Aorta (tissue), 5 donors: ENCODE measurements at places on chromosomes 2 and 18. TPM values are rescaled to one million over a fixed set of nuclear protein-coding genes. Genes with fewer than 3 reads are reported as not detected.
A peak's percentile ranks its signal among the peaks of the same experiment; 100 is the strongest.

Gene DSC1
- not detected for total RNA-seq

Gene AQP4
- not detected for total RNA-seq

Gene GDF7
- 15.9 TPM for total RNA-seq

Gene UGT1A5
- not detected for total RNA-seq

Gene WDR12
- total RNA-seq = 25.2 TPM

Gene CHRND
- total RNA-seq = not detected

Gene MRPL44
- 11.6 TPM for total RNA-seq

- DNase-seq = no peak
These were observed 259.3 kb downstream of the MEIS1 start for GRCh38 chr2:66694087-66694860.

DNA sequence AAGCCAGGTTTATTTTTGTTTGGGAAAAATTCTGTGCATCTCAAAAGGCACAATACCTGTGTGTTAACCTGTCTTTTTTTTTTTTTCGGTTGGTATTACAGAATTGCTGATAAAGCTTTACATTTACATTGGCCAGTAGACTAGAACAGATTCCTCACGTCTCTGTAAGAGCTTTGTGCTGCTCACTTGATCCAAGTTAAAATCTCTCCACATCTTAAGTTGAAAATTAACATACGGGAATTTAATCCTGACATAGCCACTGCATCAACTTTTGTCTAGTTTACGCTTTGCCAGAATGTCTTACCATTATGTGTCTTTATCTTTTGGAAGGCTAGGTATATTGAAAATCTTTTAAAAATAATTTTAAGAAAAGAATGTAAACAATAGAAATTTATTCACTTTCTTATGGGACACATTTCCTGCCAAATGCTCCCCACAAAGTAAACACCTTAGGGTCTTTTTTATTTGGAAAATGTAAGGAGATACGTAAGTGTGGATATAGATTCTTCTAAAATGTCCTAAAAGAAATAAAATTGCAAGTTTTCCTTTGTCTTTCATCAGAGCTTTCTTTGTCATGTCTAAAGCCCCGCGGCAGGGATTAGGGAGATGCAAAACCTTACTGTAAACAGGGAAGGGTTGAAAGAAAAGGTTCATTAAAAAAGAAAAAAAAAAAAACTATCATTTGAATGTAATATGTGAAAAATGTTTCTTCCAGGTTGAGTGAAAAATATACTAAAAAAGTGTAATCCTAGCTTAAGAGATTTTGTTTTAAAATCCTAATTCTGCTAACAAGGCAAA is 912.8 kb downstream of the NRXN1 start:
- no peak for DNase-seq

DNA sequence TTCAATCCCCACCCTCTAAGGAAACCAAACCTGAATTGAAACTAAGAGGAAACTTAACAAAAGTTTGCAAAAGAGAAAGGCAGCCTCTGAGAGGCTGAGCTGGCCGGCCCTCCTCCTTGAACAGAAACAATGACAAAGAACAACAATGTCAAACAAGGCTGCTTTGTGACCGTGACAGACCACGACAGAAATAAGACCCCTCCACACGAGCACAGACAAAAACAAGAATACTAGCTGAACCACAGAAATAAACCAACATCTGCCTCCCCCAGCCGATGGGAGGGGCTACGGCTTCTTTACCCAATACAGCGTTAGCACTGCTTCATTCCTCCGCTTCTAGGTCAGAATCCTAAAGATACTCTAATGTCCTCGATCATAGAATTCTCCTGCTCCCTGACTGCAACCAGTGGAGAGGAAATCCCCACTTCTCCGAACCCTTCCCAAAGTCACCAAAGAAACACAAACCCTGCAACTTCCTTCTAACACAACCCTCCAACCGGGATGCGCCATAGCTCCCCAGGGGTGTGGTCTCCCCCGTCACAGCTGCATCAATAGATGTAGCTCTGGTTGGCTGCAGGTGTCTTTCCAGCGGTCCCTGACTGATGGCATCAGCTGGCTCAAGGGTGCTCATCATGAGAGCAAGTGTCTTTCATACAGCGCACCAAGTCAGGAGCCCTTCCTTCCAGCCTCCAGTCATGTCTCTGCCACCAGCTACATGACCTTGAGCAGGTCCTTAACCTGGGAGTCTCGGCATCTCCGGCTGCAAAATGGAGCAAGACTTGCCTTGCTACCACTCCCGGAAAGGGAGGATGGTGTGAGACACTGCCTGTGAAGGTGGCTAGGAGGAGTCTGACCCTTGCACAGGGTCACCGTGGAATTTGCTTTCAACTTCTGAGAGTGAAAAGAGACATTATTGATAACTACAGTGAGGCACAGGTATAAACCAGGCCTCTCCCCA is 198.6 kb downstream of the HAUS1 start:
- no peak for DNase-seq

GRCh38 chr2:9803023-9803805 is 40.1 kb upstream of the TAF1B start:
- no peak for DNase-seq

DNA sequence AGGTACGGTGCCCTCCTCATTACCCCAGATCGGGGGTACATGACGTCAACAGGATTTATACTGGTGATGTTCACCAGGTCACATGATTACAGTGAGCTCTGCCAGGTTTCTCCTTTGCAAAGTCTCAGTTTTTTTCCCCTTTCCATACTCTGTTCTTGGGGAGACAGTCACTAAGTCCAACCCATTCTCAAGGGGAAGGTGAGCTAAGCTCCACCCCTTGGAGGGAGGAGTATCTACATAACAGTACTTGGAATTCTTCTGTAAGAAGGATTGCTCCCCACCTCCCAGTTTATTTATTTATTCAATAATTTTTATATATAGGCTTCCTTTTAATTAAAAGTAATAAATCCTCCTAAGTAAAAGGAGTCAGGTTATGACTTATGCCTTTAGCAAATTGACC is 34.1 kb upstream of the SOS1 start:
- no peak for DNase-seq

DNA sequence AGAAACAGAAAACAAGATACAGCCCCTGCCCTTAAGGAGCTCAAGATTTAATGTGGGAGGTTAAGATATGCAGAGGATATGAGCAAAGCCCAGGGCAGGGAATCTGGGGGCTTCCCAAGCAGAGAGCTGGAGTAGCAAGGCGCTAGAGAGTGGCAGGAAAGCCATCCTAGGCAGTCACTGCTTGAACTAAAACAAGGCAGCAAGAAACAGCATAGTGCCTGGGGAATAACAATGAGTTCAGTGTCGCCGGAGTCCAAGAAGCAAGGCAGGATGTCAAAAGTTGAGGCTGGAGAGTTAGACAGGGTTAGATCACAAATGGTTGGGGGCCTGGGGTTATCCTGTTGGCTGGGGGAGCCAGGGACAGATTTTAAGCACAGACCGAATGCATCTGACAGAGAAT is 24.6 kb downstream of the CDH2 start:
- DNase-seq = no peak

- DNase-seq = no peak
These were observed 119.0 kb downstream of the TRIB2 start for GRCh38 chr2:12835733-12836132.

DNA sequence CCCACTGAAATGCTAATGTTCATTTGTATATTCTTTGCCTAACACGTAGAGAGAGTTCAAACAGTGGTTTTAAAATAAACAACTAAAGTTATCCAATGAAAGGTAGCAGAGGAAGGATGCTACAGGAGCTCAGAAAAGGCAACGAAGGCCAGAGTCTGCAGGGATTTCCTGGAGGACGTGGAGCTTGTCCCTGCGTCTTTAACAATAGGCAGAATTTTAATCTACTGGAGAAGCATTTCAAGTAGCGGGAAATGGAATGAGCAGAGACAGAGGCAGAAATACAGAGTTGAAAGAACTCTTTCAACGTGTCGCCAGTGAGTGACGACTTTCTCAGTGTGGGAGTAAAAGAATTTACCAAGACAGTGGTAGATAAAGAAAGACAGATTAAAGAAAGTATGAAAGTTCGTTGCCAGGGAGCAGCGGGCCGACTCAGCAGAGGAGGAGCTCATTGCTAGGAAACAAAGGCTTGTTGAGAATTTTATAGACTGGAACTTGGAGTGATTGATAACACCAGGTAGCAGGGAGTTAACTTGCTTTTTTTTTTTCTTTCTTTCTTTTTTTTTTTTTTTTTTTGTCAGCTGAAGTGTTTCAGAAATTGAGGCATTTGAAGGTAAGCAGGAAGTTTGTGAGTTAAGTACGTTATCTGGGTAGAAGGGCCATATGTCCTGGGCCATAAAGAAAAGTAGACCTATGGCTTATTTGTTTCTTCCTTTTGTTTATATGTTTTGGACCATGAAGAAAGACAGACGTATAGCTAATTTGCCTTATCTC is 625 bp upstream of the NBAS start:
- DNase-seq = no peak

- DNase-seq = no peak
These were observed 28.2 kb downstream of the TUBB6 start for GRCh38 chr18:12336171-12336613.

- peak; percentile 76 for DNase-seq
These were observed 169.1 kb downstream of the NDUFA10 start for GRCh38 chr2:239855863-239856587.

- no peak for DNase-seq
These were observed 201.0 kb downstream of the MBD2 start for GRCh38 chr18:54023471-54023870.

DNA sequence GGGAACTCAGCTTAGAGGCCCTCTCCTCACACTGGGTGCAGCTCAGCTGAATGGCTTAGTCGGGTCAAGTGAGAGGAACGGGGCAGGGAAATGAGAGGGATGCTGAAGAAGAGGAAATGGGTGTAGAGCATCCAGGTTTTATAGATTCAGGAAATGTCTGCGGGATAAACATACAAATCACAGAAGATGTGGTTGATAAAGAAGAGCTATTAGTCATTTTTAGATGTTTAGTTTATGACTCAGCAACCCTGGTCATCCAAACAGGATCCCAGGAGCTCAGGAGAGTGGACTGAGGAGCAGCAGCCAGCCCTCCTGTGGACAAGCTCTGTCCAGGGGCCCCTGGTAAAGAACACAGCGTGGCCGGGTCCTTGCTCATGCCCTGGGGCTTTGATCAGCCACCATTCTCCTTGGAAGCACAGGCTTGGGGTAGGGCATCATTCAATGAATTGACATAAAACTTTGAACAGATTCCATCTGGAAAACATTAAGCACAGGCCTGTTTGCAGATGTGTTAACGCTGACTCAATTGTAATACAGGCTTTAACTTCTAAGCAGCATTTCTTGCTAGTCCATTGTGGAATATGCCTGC is 83.0 kb downstream of the NPAS2 start:
- no peak for DNase-seq

GRCh38 chr18:13454363-13455150 is 236.0 kb downstream of the LDLRAD4 start:
- no peak for DNase-seq

DNA sequence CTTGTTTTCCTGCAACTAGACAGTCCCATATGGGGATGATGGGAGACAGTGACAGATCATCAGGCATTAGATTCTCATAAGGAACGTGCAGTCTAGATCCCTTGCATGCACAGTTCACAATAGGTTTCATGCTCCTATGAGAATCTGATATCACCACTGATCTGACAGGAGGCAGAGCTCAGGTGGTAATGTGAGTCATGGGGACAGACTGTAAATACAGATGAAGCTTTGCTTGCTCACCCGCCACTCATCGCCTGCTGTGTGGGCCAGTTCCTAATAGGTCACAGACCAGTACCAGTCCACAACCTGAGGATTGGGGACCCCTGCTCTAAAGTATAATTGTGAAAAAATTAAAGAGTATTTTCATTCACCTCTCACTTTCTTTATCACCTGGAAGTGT is 23.6 kb upstream of the RAB1A start:
- DNase-seq = no peak

- no peak for DNase-seq
These were observed 199.8 kb downstream of the AGPS start for GRCh38 chr2:177592397-177592796.

DNA sequence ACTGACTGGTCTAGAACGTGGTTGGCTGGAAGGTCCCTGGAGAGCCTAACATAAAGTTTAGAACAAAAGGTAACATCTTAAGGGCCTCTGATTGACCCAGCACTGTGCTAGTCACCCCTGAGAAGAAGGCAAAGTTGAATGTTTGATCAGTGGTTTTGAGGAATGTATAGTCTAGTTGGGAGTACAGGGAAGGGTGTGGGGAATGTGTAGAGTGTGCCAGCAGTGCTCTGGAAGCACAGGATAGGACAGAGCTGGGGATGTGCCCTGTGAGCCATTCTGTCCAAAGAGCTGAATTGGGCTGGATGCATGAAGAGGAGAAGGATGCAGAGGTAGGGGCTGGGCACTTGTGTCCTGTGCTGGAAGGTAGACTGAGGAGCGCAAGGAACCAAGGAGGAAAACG is 41.0 kb upstream of the DOCK10 start:
- DNase-seq = no peak

GRCh38 chr2:170818036-170818751 is 1.5 kb downstream of the GAD1 start:
- no peak for DNase-seq
